ENCODE measurements at places on chromosomes 1 and 21.

- no peak for DNase-seq
Observed at GRCh38 chr1:145991735-145992412, 4.5 kb downstream of the TXNIP start.

DNA sequence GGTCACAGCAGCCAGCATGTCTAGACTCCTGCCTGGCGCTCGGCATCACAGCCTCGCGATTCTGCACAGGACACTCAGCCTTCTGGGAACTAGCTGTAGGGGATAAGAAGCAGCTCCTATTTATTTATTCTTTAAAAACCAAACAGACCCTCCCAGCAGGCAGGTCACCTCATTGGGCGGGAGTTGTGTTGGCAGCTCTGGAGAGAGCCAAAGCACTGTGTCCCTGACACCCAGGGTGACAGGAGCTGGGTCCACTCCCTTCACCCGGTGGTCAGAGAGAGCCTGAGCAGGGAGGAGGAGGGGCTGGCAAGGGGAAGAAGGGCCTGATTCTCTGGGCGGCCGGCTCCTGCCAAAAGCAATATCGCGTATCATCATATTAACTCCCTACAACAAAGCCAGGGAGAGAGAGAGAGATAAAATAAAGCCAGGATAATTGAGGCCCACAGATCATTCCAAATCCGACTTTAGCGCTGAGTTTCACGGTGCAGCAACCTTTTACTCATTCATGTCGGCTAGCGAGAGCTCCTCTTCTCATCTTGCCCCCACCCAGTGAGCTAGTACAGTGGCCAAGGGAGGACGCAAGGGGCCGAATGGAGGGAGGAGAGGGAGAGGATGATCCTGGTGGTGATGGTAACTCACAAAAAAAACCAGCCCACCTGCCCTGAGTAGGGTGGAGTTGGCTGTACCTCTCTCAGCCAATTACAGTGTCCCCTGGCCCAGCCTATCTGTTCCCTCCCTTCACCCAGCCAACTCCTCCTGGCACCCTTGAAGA, 79.8 kb upstream of the IFFO2 start:
- no peak for DNase-seq

DNA sequence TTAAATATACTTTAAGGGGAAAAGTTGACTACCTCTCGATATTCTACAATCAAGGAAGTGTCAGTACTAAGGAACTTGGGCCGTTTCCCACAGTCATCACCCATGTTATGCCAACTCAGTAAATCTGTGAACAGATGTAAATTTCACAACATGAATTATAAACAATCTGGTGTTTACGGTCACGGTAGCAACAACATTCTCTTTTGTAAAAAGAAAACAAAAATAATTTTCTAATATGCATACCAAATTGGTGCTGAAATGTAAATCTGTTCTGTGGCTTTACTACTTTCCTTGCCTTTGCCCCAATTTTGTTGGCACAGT, 1.2 kb downstream of the SH3GLB1 start:
- DNase-seq = peak; percentile 2

DNA sequence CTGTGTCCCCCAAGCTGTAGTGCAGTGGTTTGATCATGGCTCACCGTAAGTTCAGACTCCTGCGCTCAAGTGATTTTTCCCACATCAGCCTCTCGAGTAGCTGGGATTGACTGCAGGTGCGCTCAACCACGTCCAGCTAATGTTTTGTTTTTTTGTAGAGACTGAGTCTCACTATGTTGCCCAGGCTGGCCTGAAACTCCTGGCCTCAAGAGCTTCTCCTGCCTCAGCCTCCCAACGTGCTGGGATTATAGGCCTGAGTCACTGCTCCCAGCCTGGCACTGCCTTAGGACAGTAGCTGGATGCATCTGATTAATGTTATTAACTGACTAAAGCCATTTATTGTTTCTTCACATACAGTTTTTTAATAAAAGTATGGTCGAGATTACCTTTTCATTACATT, 40.2 kb downstream of the RNF11 start:
- no peak for DNase-seq

DNA sequence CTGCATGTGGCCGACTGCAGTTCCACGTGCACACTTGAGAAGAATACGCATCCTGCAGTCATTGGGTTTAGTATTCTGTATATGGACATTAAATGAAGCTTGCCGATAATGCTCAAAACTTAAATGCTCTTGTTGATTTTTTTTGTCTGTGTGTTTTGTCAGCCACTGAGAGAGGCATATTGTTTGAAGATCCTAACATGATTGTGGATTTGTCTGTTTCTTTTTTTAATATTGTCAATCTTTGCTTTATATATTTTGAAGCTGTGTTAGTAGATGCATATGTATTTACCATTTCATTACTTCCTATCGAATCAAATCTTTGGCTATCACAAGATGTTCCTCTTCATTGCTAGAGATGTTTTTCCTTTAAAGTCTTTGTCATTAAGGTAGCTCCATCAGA, 73.2 kb downstream of the FHAD1 start:
- DNase-seq = no peak

- DNase-seq = no peak
Observed at GRCh38 chr1:214882616-214883015, 199.9 kb upstream of the KCNK2 start.

DNA sequence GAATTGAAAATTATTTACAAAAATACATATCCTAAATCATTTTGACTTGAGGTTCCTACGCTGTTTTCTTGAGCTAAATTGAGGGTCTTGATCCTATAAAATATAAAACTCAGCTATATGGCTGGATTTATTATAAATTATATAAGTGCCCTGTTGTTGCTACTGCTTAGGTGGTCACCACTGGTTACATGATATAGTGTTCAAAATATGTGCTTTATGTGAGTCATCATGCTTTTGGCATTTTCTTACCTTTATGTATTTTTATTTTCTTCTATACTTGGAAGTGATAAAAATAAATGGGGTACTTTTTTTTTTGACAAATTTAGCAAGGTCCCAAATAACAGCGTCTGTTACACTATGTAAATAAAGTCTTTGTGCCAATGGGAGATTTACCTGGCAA, 31.1 kb upstream of the PTPRC start:
- no peak for DNase-seq

DNA sequence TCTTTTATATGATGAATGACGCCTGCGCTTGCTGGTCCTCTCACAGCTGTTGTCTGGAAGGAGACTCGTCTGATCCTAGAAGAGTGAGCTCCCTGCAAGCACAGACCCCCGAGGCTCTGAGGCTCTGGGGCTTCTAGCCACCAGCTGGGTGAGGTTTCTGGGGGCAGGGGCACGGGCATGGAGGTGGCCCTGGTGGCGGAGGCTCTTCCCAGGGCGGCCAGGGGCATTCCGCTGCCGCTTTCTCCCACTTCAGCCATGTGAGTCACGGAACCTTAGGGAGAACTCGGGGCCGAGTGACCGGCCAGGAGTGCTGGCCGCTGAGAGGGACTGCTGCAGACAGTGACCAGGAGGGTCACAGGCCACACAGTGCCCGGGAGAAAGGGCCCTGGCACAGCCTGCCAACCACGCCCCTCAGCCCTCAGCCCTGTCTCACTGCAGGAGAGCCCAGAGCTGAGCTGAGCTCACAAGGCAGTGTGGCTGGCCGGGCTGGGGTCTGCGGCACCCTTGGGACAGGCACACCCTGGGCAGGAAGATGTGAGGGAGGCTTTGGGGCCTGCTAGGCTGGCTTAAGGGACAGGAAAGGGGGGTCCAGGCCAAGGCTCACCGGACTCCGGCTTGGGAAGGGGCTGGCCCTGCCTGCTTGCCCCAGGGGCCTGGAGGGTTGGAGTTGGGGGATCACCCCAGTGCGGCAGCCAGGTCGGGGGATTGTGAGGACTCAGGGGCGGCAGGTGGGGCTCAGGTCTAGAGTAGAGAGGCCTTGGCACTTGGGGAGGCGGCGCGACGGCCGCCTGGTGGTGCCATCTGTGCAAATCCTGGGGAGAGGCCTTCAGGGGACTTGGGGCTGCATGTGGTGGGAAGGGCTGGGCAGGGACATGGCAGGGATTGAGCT, 35.7 kb downstream of the MORN1 start:
- DNase-seq = no peak

GRCh38 chr21:32599526-32599925, 12.7 kb downstream of the CFAP298 start:
- DNase-seq = no peak

DNA sequence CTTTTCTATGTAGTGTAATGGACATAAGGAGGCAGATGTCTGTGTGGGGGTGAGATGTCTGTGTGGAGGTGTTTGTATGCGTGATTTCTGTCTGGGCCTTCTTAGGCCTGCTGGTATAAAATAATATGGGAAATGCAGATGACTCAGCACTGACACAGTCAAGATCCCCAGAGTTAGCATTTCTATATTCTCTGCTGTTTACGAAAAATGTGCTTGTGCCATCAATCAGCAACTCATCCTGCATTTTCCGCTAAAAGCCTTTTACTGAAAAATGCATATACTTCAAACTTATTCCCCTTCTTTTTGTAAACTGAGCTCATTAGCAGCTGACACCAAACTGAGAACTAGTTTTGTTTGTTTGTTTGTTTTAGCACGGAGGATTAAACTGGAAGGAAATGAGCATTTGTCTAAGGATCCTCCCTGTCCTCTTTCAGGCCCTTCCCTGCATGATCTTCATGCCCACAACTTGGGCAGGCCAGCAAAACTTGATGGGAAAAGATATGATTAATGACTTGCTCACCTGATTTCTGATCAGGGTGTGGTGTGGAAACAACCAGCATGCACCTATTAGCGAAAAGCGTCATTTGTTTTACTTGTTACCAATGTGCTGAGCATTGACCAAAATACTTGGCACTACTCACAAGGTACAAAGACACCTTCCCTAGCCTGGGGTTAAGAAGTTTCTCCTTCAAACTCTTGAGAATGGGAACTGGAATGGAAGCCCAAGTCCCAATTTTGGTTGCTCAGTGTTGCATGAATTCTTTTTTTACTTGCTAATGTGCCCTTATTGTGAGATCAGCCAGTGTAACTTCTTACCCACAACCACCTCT, 77.4 kb downstream of the NDUFS5 start:
- DNase-seq = no peak

DNA sequence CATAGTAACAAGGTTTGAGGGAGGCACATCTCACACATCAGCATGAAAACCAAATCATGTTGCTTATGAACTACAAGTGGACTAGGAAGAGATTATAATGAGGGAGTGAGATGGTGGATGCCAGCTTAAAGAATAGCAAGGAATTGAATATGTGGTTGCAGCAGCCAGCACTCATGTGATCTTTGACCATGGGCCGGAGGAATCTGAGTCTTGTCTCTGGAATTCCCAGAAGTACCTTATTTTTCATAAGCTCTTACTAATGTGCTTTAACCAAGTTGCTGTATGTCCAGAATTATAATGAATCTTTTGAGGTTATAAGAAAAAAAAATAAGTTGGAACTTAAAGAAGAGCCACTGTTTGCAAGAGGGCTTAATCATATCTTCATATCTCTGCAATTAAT, 97.0 kb downstream of the DISP1 start:
- DNase-seq = no peak

DNA sequence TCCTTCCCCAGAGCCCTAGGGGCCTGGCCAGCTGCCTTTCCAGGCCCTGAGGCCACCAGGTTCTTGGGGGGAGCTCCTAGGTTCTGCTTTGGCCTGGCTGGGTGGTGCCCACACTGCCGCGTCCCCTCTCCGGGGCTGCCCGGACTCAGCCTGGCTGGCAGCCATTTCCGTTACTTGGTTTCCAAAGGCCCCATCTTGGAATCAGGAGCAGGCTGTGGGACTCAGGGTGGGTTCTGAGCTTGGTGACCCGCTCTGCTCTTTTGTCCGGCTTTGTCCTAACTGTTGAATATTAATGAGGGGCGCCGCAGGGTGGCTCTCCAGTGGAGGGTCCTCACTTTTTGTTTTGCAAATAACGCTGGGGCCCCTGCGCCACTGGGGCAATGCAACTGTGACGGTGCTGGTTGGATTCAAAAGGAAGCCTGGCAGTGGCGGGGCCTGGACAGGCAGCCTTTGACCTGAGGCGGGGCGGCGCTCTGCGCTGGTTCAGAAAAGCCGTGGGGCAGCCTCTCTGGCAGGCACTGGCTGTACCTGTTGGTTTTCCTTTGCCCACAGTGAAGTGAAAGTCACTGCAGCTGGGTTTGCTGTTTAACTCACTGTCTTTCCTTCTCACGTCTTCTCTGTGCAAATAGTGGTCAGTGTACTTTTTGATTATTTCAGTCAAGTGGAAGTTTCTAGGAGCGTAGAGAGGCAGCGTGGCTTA, 20.2 kb downstream of the SKI start:
- DNase-seq = no peak

DNA sequence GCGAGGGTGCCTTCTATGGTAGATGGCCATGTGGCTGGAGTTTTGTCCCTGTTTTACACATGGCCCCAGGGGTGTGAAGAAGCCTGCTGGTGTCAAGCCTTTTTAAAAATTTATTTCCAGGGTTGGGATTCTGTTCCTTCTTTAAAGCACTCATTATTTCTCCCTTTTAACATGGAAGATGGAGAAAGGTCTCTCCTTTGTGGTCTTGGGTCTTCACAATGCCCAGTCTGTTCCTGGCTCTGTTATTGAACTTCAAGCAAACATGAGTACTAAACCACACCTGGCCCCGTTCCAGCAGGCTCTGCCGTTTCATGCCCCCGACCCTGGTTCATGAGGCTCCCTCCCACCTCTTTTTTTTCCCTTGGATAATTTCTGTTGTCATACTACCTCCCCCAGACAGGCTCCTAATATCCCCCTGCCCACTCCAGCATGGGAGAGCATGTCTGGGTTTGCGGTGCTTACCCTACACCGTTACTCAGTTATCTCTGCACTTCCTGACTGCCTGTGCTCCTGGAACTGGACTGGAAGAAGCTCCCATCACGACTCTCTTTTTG, 121.2 kb upstream of the KIAA0040 start:
- DNase-seq = no peak

GRCh38 chr1:180893614-180894013, 19.1 kb upstream of the KIAA1614 start:
- no peak for DNase-seq

- no peak for DNase-seq
Observed at GRCh38 chr1:43938892-43939587, 5.4 kb downstream of the ARTN start.

DNA sequence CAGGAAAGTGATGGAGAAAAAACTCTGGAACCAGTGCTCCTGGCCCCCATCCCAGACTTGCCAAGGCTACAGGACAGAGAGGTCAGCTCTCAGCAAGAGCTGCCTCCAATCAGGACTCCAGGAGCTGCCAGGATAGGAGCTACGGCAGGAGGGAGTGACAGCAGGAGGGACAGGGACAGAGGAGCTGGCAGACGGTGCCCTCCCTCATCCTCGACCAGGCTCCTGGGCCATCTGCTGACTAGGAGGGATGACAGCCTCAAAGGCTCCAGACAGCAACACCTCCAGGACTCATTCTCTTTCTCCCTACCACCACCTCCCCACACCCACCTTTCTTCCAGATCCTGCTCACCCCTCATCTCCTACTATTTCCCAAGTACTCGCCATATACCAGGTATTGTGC, 22.7 kb downstream of the DLGAP3 start:
- no peak for DNase-seq

DNA sequence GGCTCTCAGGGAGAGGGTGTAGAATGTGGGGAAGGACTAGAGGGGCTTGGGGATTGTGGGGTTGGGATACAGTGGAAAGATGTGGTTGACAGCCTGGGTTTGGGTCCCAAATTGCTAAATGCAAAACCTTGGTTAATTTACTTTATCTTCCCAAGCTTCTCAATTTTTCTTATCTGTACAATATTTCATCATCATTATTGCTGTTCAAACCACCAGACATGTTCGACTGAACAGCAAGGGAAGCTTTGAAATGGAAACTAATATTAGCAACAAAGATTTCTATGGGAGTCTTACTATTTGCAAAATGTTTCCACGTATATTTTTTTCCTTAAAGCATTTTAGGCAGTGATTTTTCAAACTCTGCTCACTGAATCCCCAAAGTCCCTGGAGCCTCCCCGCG, 67.0 kb upstream of the KAZN start:
- DNase-seq = no peak
